NCI-H82 (cell line): ENCODE measurements at places on chromosomes 4 and X.

DNA sequence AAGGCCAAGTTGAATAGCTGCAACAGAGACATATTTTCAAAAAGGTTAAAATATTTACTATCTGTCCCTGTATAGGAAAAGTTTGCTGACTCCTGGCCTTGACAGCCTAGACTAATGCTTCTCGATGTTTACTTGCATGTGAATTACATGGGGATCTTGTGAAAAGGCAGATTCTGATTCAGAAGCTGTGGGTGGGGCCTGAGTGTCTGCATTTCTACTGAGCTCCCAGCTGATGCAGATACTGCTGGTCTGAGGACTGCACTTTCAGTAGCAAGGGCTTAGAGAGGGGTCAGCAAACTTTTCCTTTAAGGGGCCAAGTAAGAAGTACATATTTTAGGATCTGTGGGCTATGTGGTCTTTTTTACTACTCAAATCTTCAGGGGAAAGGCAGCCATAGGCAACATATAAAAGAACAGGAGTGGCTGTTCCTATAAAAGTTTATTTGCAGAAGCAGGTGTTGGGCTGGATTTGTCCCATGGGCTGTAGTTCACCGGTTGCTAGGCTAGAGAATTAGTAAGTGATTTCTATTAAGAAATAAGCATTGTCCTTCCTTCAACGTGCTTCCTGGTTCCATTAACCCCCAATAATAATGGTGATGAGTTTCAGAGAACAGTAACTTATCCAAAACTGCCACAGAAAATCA, 97.2 kb upstream of the PDE5A start:
- DNase-seq, result no peak

DNA sequence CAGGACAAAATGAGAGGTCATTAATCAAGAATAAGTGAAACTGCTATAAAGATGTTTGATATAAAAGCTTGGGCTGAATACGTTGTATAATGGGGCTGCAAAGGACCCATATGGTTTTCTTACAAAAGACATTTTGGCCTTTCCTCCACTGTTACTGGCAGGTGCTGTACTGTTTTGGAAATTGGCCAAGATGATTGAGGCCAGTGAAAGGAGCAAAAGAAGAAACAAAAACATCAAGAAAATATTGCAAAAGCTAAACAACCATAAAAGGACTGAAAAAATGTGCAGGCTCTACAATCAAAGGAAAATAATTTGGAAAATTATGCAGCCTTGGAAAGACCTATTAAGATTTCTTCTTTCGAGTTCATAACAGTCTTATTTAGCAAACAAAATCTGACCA, 222.2 kb upstream of the PPP1R2C start:
- DNase-seq, result no peak

DNA sequence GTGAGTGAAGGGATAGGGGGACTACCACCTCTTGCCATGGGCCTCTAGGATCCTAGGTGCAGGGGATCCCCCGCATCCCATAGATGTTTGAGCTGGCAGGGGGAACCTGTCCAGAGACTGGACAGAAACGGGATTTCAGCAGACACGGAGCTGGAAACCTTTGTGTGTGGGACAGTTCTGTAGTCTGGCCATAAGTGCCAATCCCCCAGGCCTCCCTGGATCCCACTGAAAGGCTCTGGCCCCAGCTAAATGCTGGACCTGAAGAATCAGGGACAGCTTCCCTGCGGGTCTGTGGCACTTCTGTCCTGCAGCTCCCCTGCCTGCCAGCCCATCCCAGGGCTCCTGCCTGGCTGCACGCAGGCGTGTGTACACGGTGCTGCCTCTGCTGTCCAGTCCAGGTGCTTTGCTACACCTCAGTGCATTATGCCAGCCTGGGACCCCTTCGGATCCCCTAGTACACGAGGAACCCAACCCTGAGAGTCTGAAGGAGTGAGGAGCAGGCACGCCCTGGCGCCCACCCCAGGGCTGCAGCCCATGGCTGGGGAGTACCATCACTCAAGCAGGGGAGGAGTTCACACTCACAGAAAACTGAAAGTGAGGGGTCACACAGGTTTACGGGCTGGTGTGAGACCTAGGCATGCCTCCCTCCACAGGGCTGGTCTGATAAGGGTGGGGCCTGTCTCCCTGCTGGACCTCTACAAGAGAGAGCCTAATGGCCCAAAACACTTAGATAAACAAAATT, 703.0 kb downstream of the ARAP2 start:
- no peak for DNase-seq

DNA sequence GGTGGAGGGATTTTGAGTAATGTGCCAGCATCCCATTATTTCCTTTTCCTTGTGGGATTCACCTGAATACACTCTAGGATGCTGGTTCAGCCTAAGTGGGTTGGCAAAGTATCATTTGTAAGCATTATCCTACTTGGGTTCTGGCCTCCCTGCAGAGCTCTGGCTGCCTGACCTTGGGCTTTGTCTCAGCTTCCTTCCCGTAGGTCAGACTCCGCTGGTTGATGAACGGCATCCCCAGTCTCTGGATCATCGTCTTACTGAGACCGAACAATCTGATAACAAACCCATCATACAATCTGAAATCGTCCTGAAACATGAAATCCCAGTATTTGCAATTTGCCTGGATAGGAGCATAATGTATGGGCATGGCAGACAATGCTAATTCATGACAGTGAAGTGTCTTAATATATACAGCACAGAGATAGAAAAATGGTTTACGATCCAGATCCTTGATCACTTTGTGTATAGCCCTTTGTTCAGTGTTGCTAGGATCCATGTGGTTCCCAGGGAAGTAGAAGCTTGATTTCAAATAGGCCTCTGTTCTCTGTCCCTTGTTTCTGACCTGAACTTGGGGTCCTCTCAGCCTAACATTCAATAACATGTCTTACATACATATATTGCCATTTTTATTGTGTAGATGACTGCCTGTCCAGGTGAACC, 5.5 kb downstream of the MID2 start:
- no peak for DNase-seq
